ENCODE measurements at places on chromosomes 6 and 20. TPM values are rescaled to one million over a fixed set of nuclear protein-coding genes. Genes with fewer than 3 reads are reported as not detected.

Gene ME1
- 19.9 TPM for total RNA-seq

- DNase-seq: no peak
Observed at GRCh38 chr6:113893866-113894265, 36.7 kb downstream of the MARCKS start.

Gene SLC17A9
- total RNA-seq: 0.91 TPM

DNA sequence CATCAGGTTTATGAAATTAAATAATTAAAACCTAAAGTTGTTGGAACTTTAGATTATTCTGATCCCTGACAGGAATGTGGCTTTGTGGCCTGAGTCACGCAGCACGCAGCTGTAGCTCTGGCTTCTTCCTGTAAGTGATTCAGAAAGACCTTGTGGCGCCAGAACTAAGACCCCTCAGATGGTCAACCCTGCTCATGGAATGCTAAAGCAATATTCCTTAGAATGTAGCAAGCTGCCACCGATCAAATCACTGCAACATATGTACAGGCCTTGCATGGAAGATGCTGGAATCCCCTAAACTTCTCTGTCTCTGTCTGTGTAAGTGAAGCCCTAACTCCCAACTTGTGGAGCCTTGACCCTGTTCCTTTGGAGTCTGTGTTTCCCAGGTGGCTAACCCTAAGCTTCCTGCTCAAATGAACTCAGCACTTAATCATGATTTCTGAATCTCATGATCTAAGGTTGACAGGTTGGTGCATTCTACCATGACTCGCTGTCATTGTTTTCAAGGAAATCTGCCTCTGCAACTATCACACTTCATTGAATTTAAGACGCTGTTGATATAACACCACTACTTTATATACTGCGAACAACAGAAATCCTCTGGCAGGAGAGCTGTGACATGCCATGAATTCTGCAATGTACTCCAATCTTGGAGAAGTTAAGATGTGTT is 111.2 kb upstream of the CST7 start:
- no peak for DNase-seq

Gene NKAPL
- not detected for total RNA-seq

- DNase-seq: no peak
Observed at GRCh38 chr20:5845681-5846615, 95.7 kb downstream of the SHLD1 start.

DNA sequence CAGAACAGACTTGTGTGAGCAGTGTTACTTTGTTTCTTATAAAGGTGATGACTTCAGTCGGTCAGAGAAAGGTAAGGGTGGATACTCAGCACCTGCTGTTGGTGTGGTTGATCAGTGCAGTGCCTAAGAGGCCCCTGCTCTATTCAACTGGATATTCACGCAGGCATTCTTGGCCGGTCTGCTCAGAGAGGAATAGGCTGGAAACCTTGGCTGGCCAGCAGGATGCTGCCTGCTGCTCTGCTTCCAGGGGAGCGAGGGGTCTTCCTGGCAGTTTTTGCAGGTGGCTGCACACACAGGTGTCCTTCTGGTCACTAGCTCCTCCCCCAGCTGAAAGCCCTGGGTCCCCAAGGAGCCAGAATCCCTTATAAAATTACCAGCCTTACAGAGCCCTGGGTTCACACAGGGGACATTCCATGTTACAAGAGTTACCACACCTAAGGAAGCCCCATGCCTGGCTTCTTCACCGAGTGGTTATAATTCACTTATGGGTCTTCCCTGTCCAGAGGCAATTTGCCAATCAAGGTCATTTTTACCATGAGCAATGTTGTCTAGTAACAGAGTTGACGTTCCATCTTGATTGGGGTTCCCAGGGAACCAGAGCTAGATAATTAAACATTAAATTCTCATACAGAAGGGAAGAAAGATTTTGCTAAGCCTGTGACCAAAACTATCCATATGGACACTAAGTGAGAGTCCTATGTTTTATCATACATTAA is 16.4 kb downstream of the SYNJ2 start:
- DNase-seq: no peak

DNA sequence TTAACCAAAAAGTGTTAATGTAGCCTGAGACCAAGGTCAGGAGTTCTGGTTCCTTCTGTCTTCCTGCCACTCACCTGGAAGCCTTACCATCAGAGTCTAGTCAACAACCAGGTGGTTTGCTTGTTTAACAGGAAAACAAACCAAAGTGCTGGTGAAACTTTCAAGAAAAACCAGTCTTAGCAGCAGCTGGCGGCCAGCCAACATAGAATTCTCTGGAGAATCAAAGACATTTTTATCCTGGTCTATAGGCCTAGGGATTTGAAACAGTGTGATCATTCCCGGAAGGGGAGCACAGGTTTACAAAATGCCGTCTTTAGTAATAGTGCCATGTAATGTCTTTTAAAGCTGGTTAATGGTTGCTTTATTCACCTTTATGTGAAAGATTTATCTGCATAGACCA is 146.6 kb upstream of the AKIRIN2 start:
- DNase-seq: no peak

- no peak for DNase-seq
Observed at GRCh38 chr6:42128460-42129359, 13.7 kb downstream of the C6orf132 start.

- DNase-seq: no peak
Observed at GRCh38 chr6:75611702-75612375, 10.2 kb downstream of the SENP6 start.

DNA sequence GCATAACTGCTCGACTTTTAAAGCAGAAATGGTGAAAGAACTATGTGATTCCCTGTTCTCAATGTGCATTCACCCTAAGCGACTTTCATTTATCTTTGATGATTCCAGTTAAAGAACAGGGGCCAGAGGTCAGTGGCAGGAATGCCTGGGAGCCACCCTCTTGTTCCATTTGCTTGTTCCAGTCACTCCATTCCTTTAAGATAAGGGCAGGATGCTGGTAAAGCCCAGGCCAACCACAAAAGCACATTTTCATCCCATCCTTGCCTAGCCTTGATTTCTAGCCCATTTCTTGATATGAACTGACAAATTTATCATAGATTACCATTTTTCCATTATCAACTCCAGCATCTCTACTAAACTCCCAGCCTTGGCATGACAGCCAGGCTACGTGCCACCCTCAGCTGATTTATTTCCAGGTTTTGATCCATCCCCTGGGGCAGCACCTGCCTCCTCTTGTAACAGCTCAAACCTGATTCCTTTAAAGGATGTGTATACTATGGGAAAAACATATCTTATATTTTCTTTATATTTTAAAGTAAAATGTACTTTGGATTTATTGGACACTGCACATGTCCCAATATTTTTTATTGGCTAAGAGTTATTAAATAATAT is 19.2 kb downstream of the HMGN3 start:
- no peak for DNase-seq

- DNase-seq: no peak
Observed at GRCh38 chr6:96465321-96465903, 56.2 kb upstream of the UFL1 start.

Gene VWA7
- total RNA-seq: 0.34 TPM
